NCI-H460 (cell line): ENCODE measurements at places on chromosomes 3 and 15.

- DNase-seq: no peak
These were observed 38.3 kb upstream of the ARHGEF3 start for GRCh38 chr3:56839784-56840715.

GRCh38 chr15:90838544-90838943 is 29.8 kb upstream of the FURIN start:
- no peak for DNase-seq

DNA sequence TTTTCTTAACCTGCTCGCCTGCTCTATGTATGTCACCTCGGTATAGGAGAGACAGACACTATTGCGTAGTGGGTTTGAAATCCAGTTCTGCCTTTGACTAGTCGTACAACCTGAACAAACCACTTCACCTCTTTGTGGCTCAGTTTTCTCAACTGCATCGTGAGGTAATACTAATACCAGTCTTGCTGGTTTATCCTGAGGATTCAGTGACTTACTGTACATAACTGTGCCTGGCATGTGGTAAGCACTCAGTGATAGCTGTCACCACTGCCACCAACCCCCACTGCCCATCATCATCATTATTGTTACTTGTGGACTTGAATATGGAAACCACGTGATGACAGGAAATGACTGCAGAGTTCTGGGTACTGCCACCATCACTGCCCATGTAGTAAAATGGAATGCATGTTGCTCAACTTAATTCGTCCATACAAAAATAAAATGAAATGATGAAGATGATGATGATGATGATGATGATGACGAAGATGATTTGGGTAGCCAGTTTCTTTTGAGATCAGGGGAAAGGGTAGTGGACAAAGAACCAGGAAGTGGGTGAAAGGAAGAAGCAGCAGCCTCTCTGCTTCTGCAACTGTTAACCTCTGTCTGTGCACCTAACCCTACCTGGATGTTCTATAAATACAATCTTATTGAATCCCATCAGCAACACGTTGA is 228.1 kb downstream of the FEZF2 start:
- no peak for DNase-seq

DNA sequence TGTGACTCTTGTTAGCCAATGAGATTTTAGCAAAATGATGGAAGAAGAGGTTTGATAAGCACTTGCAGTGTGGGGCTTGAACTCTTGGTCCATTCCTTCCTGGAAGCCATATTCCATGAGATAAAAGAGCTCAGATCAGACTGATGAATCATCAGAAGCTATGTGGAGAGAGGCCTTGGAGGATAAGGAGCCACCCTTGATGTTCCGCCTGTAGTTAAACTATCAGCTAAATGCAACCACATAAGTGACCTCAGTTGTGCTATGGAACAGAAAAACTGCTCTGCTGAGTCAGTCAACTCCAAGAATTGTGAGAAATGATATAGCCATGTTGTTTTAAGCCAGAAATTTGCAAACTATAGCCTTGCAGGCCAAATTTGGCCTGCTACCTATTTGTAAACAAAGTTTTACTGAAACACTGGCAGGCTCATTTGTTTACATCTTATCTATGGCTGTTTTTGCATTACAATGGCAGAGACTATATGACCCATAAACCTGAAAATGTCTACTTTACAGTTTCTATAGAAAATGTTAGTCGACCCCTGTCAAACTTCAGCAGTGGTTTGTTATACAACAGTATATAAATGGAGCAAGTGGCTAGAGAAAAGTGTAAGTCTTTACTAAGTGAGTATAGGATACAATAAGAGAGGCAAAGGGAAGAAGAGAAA is 27.6 kb upstream of the GAP43 start:
- no peak for DNase-seq

- no peak for DNase-seq
These were observed 55.9 kb downstream of the DNASE1L3 start for GRCh38 chr3:58154626-58155449.

- DNase-seq: no peak
These were observed 459.4 kb upstream of the ROBO1 start for GRCh38 chr3:80227216-80227615.

DNA sequence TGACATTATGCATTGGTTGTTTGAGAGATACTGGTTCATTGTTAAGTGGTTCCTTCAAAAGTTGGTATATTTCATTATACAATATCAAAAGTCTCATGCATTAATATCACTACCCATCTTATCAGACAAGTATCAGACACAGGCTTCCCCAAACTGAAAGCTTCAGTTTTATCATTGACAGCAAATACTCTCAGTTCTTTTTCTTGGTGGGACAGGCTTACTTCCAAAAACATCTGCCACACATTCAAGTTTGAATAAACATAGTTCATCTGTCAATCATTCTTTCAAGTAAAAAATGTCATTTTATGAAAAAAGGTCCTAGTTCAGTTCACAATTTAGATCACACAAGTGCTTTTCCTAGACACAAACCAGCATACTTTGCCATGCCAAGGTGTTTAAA is 280.0 kb upstream of the TRIM42 start:
- no peak for DNase-seq

GRCh38 chr3:141828890-141829289 is 47.6 kb upstream of the ATP1B3 start:
- no peak for DNase-seq

DNA sequence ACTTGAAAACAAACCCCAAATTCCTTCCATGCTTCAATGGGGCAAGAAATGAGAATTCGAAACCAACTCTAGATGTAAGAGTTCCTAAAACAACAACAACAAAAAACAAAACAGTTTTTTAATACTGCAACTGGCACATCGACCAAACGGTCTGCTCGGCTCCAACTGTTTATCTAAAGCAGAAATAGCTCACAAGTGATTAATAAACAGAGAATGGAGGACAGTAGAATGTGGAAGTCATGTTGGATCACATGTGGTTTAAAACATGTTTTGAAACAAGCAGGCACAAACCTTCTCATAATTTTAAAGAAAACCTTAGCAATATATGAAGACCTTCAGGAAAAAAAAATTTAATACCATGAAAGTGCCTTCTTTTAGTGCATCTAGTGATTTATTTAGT is 55.1 kb downstream of the SETMAR start:
- DNase-seq: no peak

DNA sequence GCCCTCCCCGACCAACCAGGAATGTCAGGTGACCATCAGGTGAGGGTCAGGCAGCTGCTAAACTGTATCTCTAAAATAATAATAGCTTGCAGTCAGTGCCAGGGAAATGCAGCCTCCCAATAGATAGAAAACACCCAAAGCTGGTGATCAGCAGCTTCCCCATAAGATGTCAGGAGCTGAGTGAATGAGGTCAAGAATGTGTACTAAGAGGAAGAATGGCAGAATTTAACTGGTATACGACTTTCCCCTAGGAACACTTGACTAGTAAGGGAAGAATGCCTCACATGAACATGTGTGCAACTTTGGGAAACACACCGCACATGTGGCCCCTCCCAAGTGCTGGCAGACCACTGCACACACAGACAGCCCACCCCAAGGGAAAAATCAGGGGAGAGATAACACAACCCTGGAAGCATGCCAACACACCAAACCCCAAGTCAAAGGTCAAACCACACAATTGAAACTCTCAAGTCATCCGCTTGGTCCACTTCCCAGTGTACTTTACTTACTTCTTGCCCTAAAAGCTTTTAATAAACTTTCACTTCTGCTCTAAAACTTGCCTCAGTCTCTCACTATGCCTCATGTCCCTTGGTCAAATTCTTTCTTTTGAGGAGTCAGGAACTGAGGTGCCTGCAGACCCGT is 806.5 kb downstream of the OTOL1 start:
- DNase-seq: no peak

DNA sequence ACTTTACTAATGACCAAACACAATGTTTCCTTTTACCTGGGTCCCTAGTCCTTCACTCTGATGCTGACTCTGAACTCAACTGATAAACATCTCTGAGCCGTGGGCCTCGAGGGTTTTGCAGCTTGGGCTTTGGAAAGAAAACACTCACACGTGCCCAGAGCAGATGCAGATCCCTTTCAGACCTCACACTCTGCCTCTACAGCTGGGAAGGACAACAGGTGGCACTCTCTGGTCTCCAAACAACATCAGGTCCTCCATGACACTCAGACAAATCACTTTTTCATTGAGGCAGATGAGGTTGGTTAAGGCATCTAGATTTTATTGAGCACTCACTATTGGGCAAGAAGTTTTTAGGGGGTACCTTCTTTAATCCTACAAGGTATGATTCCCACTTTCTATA is 64.7 kb upstream of the NTRK3 start:
- no peak for DNase-seq

DNA sequence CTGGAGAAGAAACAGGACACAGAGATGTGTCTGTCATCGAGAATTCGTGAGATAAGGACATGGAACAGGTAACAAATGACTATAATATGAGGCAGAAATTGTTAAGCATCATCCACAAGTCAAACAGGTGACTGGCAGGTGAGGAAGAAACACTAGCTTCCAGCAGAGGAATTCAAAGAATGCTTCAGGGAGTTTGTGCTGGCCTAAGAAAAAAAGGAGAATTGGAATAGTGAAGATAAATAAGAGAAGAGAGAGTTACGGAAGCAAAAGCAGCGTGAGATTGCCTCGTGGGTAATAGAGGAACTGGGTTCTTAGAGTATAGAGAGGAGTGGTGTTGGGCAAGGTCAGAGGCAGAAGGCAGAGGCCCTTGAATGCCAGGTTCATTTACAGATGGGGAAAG is 22.9 kb upstream of the FGF12 start:
- DNase-seq: no peak

GRCh38 chr3:154614601-154615000 is 184.6 kb upstream of the GPR149 start:
- DNase-seq: no peak

DNA sequence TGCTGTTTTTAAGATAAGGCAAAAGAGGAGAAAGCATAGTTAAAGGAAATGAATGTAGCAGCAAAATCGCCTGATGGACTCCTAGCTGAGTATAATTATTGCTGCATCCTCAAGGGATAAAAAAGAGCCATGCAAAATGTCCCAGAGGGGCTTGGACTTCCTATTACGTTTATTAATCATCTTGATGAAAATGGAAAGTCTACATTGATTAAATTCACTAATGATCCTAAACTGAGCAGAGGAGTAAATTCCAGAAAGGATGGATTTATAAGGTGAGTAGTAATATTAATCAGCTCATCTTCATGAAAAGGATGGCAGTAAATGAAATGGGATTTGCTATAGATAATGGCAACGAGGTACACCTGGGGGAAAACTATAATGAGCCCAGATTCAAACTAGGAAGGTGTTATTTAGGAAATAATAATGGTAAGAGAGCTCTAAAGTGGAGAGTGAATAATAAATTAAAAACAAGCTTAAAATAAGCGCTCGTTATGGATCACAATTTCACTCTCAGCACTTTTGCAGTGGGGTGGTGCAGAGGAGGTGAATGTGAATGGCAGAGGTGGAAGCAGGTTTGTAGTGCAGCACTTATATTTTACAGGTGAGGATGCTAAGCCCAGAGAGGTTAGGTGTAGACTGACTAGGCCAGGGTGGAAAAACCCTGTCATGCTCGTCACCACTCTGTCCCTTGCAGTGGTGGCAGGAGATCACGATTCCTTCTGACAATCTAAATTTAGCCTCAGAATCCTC is 22.3 kb downstream of the IL5RA start:
- no peak for DNase-seq

- no peak for DNase-seq
These were observed 211.8 kb upstream of the RGMA start for GRCh38 chr15:93300796-93301195.

DNA sequence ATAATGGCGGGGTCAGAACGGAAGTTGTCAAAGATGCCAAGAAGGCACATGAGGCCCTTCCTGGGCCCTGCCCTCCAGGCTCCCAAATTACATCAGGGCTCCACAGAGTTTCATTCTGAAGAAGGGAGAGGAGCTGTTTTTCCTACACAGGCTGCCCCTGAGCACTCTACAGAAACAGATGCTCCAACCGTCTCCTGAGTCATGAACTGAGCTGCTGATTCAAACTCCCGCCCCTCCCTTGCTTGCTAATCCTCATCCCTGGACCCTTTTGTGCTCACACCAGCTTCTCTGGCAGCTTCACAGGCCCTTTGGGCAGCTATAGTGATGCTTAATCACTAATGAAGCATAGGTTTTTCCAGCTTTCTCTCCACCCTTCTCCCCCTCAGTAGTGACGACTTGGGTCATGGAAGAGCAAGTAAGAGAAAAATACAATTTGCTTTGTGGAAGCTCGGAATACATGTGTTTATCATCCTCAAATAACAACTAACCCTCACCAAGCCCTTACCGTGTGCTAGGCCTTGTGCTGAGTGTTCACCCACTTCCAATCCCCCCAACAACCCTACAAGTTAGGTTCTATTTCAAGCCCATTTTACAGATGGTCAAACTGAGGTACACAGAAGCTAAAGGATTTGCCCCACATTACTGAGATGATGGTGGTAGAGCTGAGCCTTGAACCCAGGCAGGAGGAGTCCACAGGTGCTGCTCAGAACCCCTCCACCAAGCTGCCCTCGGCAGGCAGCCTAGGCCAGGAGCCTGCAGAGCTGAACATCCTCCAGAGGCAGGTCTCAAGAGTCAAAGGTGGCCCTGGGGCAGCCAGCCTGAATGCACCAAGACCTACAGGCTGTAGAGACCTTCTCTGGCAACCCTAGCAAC is 21.9 kb downstream of the MEGF11 start:
- DNase-seq: no peak

DNA sequence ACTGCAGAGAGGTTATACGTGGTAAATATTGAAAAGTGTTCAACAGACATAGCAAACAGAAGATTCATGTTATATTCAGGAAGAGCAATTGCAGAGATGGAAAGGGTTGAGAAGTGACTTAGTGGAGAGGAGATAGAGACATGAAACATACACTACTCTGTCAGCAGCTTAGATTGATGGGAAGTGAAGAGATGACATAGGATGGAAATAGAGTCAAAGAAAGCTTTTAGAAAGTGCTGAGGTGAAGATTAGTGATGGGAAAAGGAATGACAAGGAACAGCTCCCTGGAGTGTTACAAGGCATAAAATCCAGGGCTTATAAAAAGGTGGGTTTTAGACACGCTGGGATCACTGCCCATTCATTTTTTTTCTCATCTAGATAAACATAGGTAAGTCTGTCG is 17.2 kb upstream of the GOLIM4 start:
- DNase-seq: no peak

- DNase-seq: no peak
These were observed 14.3 kb downstream of the EHD4 start for GRCh38 chr15:41958002-41958420.

- DNase-seq: no peak
These were observed 53.4 kb downstream of the SMAD3 start for GRCh38 chr15:67118808-67119207.

- no peak for DNase-seq
These were observed 20.3 kb downstream of the SPG21 start for GRCh38 chr15:64969401-64969800.

DNA sequence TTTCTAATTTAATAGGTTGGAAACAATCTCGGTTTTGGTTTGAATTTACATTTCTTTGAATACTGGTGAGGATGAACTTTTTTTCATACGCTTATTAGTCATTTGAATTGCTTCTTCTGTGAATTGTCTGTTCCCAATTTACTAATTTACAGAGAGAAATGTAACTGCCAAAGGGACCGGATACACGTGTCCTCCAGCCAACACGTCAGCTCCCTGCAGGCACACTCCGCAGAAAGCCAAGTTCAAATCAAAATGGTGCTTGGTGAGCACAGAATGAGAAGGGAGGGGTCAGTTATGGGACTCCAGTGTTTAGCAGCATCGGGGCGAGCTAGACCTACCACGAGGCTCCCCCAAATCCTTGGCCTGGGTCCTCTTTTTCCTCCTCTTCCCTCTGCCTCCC is 10.8 kb upstream of the TSEN2 start:
- no peak for DNase-seq

- DNase-seq: peak; percentile 15
These were observed 20.6 kb upstream of the EPHB3 start for GRCh38 chr3:184540777-184541681.
